Heart right ventricle (tissue), 16 donors: ENCODE measurements at places on chromosomes 11 and 22. TPM values are rescaled to one million over a fixed set of nuclear protein-coding genes. Genes with fewer than 3 reads are reported as not detected.

GRCh38 chr22:35319244-35319985, 19.7 kb downstream of the TOM1 start:
- no peak overlapping the region for H3K27ac ChIP-seq
- no peak for DNase-seq
- no peak overlapping the region for H3K4me3 ChIP-seq
- H3K36me3 ChIP-seq, result peaks cover 67% of the 10 kb centered on the region
- peaks cover 9% of the 10 kb centered on the region for H3K4me1 ChIP-seq

- no peak overlapping the region for H3K4me3 ChIP-seq
- no peak for DNase-seq
- no peaks in the 10 kb centered on the region for H3K36me3 ChIP-seq
- H3K27me3 ChIP-seq, result no peaks in the 10 kb centered on the region
- H3K27ac ChIP-seq, result no peak overlapping the region
- no peaks in the 10 kb centered on the region for H3K4me1 ChIP-seq
Observed at GRCh38 chr11:4682623-4683419, 14.8 kb downstream of the OR51E2 start.

DNA sequence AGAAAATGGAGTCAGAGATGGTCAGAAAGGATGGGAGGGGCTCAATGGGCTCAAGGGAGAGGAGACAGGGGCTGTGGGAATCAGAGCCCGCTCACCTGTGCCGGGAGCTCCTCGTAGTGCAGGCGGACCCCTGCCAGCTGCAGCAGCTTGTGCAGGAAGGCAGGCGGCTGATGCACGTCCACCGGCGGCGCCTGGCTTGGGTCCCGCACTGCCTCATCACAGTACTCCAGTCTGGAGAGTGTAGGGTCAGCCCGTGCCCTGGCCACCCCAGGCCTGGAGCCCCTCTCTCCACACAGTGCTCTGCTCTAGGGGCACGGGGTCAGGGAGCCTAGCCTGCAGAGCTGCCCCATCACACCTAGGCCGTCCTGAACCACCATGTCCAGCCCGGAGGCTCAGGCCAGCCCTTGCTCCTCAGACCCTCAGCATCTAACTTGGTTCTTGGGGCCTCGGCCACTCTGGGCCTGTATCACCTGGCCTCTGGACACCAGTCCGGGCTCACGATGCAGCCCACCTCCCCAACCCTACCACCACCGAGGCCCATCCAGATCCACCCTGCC, 3.8 kb downstream of the ATG2A start:
- no peak overlapping the region for H3K27ac ChIP-seq
- DNase-seq, result no peak
- H3K4me1 ChIP-seq, result peaks cover 5% of the 10 kb centered on the region
- peaks cover 61% of the 10 kb centered on the region for H3K36me3 ChIP-seq

GRCh38 chr22:30889268-30889995, 79.1 kb downstream of the MORC2 start:
- no peak for DNase-seq
- no peak overlapping the region for H3K4me3 ChIP-seq
- H3K36me3 ChIP-seq, result no peaks in the 10 kb centered on the region
- H3K27me3 ChIP-seq, result no peaks in the 10 kb centered on the region
- H3K27ac ChIP-seq, result no peak overlapping the region

GRCh38 chr11:73157101-73158010, 15.2 kb upstream of the FCHSD2 start:
- peak overlapping the region; percentile 78 for H3K27ac ChIP-seq
- no peaks in the 10 kb centered on the region for H3K36me3 ChIP-seq
- no peaks in the 10 kb centered on the region for H3K27me3 ChIP-seq
- DNase-seq, result peak; percentile 57

- no peak overlapping the region for H3K4me3 ChIP-seq
- H3K4me1 ChIP-seq, result no peaks in the 10 kb centered on the region
- DNase-seq, result no peak
- H3K27ac ChIP-seq, result no peak overlapping the region
Observed at GRCh38 chr11:118232659-118233058, 7.8 kb upstream of the JAML start.

- no peak overlapping the region for H3K27ac ChIP-seq
- H3K4me3 ChIP-seq, result no peak overlapping the region
- H3K27me3 ChIP-seq, result no peaks in the 10 kb centered on the region
- H3K36me3 ChIP-seq, result no peaks in the 10 kb centered on the region
- H3K4me1 ChIP-seq, result no peaks in the 10 kb centered on the region
- no peak for DNase-seq
Observed at GRCh38 chr11:28964811-28965210, 856.6 kb downstream of the METTL15 start.

DNA sequence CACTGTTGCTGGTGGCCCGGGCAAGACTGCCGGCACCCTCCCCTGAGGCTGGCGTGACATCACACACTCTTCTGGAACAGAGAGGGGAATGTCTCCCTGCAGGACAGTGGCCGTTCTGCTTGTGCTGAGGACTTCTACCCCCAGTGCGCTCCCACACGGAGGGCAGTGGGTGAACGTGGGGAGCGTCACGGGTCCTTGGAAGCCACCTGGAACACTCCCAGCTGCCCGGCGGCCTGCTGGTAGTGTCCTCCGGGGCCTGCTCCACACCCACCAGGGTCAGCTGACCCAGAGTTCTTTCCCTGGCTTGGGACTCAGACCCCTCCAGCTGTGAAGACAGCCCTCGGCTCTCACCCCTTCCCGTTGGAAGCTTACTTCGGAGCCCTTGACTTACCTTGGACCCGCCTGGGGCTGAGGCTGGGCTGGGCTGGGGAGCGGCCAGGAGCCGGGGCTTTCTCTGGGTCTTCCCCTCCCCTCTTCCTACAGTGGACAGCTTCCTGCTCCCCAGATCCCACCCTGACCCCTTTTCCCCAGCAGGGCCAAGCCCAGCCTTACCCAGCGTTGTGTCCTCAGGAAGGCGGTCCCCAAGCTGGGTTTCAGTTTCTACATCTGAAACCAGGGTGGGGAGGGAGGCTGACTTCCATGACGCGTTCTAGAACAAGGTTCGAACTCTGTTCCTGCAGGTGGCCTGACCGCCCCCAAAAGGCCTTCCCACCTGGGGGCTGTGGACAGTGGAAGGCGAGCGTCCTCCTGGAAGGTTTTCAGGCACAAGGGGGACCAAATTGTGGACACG, 14.8 kb upstream of the GAL start:
- no peaks in the 10 kb centered on the region for H3K4me1 ChIP-seq
- no peak overlapping the region for H3K27ac ChIP-seq
- no peaks in the 10 kb centered on the region for H3K36me3 ChIP-seq
- H3K27me3 ChIP-seq, result no peaks in the 10 kb centered on the region

- DNase-seq, result no peak
- H3K4me3 ChIP-seq, result no peak overlapping the region
- peaks cover 10% of the 10 kb centered on the region for H3K4me1 ChIP-seq
- H3K27me3 ChIP-seq, result no peaks in the 10 kb centered on the region
- H3K27ac ChIP-seq, result no peak overlapping the region
Observed at GRCh38 chr11:77064648-77065217, 2.0 kb upstream of the CAPN5 start.

Gene VPREB3
- 1.0 TPM for total RNA-seq

Gene MMP12
- total RNA-seq, result 0.30 TPM

Gene HTR3A
- total RNA-seq, result not detected

Gene ZNF214
- total RNA-seq, result 0.82 TPM

Gene CCDC157
- total RNA-seq, result 0.11 TPM

Gene RAB36
- total RNA-seq, result 0.31 TPM
